SHP77 treated with DMSO at 0.1 percent for 48 hours (cell line): ENCODE measurements at places on chromosomes 5 and 9.

DNA sequence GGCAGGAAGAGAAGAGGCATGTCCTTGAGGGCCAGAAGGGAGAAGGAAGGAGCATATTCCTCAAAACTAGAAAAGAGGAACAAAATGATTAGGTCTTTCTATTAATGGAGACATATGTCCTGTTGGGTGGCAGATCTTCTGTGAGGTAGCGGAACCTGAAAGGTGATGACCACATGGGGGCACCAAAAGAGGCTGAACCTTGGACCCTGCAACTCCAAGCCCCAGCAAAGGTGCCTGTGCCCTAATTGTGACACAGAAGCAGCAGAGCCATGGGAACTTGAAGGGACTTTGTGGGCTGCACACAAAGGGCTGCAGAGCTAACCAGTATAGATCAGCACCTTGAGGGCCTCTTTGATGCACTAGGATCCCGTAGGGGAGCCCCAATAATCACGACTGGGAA is 158.0 kb downstream of the BAAT start:
- no peak for DNase-seq

GRCh38 chr5:151227918-151228447 is 4.1 kb upstream of the CCDC69 start:
- DNase-seq, result no peak

- DNase-seq, result no peak
Observed at GRCh38 chr5:66281294-66281693, 137.2 kb downstream of the SREK1 start.

DNA sequence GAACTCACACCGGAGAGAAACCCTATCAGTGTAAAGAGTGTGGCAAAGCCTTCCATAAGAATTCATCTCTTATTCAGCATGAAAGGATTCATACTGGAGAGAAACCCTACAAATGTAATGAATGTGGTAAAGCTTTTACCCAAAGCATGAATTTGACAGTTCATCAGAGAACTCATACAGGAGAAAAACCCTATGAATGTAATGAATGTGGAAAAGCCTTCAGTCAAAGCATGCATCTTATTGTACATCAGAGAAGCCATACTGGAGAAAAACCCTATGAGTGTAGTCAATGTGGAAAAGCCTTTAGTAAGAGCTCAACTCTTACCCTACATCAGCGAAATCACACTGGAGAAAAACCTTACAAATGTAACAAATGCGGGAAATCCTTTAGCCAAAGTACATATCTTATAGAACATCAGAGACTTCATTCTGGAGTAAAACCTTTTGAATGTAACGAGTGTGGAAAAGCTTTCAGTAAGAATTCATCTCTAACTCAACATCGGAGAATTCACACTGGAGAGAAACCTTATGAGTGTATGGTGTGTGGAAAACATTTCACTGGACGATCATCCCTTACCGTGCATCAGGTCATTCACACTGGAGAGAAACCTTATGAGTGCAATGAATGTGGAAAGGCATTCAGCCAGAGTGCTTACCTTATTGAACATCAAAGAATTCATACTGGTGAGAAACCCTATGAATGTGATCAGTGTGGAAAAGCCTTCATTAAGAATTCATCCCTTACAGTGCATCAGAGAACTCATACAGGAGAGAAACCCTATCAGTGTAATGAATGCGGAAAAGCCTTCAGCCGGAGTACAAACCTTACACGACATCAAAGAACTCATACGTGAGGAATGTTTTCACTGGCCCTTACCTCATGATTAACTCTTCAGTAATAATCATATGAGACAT is 8.9 kb upstream of the ZNF454 start:
- no peak for DNase-seq

GRCh38 chr5:21802869-21803490 is 1050.2 kb downstream of the CDH12 start:
- peak; percentile 77 for DNase-seq

DNA sequence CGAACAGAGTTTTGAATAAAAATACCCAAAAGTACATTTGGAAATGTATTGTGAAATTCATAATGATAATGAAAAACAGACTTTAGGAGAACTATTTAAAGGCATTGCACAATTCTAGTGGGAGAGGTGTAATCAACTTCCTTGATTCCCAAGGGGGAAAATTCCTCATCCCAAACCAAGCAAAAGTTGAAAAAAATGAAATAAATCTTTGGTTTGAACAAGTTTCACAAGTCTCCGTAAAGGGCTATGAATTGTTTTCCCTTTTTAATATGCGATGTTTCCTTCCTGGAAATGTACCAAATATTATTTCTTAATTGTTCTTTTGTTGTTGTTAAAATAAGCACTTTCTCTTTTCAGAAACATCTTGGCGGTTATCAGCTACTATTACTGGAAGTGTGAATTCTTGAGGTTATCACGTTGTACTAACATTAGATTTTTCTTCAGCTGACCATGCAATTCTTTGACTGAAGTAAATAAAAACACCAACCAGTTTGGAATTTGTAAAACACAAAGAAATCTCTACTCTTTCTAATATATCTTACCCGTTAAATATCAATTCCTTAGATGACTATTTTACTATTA is 59.3 kb downstream of the SVEP1 start:
- no peak for DNase-seq

GRCh38 chr5:180211761-180212035 is 2.7 kb upstream of the RASGEF1C start:
- DNase-seq, result no peak

GRCh38 chr5:72711351-72711750 is 105.1 kb upstream of the TNPO1 start:
- DNase-seq, result no peak

DNA sequence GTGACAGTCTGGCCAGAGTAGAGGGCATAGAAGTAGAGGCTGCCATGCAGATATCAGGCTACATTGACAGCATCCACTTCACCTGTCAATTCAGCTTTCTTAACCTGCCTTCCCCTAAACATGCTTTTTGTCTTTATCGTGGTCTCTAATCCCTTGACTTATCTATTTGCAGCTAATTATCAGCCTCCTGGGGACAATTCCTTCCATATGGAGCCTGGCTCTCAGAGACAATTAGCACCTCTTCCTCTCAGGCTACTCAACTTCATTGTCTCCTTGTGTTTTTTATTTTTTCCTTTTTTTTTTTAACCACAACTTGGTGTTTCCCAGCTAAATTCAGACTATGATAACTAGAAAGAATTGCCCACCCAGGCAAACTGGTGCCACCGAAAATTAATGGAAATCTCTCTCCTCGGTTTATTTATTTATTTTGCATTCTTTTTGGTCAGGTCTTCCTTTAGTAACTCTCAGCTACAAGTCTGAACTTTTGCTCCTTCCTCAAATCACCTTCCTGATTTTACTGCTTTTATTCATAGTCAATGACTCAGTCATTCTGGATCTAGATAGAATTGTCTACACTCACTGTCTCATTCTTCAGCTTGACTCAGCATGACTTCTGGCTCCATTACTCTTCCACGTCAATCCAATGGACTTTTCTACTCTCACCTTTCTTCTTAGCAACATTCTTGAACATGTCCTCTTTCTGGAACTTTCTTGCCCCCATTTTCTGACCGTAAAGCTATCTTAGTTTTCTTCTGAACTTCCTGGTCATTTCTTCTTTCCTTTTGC is 63.0 kb upstream of the BASP1 start:
- no peak for DNase-seq

GRCh38 chr5:125926172-125926571 is 497.0 kb upstream of the GRAMD2B start:
- DNase-seq, result no peak

DNA sequence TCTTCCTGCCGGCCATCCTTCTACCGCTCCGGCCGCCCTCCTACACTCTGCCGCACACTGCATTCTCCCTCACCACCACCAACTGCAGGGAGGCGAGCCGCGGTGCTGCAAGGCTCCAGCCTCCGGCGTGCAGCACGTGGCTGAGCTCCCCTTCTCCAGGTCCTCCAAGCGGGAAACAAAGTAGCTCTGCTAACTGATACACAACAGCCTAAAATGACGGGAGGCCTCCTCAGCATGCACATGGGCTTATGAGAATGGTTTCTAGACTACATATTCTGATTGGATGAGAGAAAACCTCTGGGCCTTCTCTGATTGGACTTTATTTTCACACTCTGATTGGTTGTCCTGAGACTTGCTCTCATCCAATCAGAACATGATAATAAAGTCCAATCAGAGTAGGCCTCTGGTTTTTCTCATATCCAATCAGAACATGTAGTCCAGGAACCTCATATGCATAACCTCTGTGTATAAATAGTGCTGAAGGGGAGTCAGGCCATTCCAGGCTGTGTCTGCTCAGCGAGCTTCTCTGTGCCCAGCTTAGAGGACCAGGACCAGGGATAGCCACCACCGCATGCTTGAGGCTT is 27.0 kb upstream of the ZNF354B start:
- no peak for DNase-seq

DNA sequence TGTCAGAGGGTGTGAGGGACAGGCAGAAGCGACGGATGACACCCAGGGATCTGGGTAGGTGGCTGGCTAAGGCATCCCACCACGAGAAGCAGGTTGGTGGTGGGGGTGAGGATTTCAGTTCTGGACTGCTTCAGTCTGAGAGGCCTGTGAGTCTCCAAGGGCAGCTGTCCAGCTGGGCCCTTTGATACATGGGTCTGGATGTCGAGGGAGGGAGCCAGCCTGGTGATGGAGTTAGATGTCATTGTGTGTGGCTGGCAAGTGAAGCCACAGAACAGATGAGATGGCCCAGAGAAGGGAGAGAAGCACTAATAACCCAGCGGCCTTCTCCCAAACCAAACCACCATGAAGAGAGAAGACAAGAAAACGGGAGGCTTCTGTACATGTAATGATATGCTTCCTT is 11.1 kb downstream of the MED27 start:
- DNase-seq, result no peak

- no peak for DNase-seq
Observed at GRCh38 chr9:136379891-136380290, 6.4 kb upstream of the CARD9 start.

GRCh38 chr5:21644032-21644431 is 1209.1 kb downstream of the CDH12 start:
- DNase-seq, result no peak

GRCh38 chr5:39025456-39025855 is 48.7 kb downstream of the RICTOR start:
- DNase-seq, result no peak

- no peak for DNase-seq
Observed at GRCh38 chr9:6931913-6932312, 174.1 kb downstream of the KDM4C start.

- DNase-seq, result no peak
Observed at GRCh38 chr5:124492444-124493224, 253.8 kb downstream of the ZNF608 start.

DNA sequence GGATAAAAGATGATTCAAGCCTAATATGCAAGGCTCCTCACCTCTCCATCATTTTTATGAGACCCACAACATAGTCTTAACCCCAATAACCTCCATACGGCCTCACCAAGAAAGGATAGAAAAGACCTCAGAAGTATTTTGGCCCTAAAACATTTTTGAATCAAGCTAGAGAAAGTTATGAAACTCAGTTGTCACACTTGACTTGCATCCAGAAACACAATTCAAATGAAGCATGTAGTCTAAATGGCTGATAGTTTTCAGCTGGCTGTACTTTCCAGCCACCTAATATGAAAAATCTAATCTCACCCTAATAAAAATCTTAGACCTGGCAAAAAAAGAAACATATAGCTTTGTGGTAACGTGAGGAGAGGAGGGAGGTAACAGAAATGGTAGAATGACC is 116.1 kb downstream of the ARL15 start:
- DNase-seq, result no peak

DNA sequence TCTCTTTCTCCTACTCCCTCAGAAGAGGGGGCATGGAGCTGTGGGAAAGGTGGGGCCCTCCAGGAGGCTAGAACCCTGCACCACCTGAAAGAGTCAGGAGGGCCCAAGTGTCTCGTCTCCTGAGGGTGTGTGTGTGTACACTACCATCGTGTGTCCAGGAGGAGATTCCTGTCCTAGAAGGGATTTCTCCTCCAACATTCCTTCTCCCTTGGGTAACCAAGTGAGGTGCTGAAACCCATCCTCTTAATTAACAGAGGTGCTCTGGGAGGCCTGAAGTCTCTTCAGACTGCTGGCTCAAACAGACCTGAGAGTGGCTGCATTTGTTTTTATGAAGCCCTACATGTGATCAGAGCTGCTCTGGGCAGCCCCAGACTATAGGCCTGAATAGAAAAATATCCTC is 61.1 kb upstream of the FAM169A start:
- no peak for DNase-seq

GRCh38 chr9:37745970-37746369 is 7.6 kb upstream of the TRMT10B start:
- DNase-seq, result no peak

DNA sequence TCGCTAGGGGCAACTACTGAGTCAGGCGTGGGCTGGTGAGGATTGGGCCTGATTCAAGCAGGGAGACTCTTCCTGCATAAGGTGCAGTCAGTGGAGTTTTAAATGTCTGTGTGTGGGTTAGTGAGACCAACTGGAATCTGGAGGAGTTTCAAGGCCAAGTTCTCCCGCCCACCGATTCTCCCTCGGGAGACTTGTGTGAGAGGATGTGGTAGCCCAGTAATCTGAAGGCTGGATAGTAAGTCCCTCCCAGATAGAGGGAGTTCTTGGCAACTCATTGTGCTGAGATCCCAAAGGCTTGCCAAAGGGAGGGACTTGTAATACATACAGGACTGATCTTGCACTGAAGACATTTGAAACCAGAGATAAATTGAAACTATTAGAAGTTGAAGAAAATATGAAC is 51.8 kb downstream of the WDR36 start:
- no peak for DNase-seq

DNA sequence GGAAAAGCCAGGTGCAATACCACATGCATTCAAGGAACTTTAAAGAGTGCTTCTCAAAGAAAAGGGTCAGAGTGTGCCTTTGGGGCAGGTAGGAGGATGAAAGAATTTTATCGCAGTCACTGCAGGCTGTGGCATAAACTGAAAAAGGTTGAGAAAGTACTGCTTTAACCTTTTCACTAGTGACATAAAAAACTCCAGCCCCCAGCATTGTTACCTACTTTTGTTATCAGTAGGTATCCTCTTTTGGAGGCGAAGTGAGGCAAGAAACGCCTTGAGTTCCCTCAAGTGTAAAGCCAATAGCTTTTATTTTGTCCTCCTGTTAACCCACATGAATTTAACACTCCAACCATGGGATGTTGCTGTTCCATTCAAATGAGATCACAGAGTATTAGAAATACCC is 64.7 kb upstream of the CHD1 start:
- DNase-seq, result no peak

DNA sequence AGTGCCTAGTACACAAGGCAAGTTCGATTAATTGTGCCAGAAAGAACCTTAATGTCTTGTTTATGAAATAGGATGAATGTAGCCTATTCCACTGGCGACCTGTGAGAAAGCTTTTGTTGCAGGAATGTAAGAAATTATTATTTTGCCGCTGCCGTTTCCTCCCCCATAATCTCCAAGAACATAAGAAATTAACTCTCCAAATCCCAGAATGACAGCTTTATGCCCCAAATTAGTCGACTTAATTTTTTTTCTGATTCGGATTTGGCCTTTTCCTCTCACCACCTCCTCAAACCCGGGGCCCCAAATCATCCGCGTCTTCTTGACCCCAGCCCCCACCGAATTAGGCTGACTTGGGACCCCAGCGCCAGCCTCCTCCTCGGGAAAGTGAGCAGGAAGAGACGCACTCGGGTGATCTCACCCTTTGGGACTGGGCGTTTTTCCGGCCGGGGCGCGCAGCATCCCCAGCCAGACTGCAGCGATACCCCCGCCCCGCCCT is 682 bp upstream of the SPTAN1 start:
- no peak for DNase-seq
